ENCODE measurements at places on chromosomes 6 and 20. TPM values are rescaled to one million over a fixed set of nuclear protein-coding genes. Genes with fewer than 3 reads are reported as not detected.

The DDO gene
- not detected for total RNA-seq

The TRDN gene
- total RNA-seq = not detected

- no peak for DNase-seq
These were observed 499.6 kb upstream of the SULF2 start for GRCh38 chr20:48284837-48285236.

The CST7 gene
- total RNA-seq = 5.5 TPM

- DNase-seq = no peak
These were observed 56.8 kb upstream of the TULP4 start for GRCh38 chr6:158255275-158255988.

The TRAPPC3L gene
- total RNA-seq = not detected

The RAB44 gene
- 0.76 TPM for total RNA-seq

The CBLN4 gene
- total RNA-seq = under 0.01 TPM

DNA sequence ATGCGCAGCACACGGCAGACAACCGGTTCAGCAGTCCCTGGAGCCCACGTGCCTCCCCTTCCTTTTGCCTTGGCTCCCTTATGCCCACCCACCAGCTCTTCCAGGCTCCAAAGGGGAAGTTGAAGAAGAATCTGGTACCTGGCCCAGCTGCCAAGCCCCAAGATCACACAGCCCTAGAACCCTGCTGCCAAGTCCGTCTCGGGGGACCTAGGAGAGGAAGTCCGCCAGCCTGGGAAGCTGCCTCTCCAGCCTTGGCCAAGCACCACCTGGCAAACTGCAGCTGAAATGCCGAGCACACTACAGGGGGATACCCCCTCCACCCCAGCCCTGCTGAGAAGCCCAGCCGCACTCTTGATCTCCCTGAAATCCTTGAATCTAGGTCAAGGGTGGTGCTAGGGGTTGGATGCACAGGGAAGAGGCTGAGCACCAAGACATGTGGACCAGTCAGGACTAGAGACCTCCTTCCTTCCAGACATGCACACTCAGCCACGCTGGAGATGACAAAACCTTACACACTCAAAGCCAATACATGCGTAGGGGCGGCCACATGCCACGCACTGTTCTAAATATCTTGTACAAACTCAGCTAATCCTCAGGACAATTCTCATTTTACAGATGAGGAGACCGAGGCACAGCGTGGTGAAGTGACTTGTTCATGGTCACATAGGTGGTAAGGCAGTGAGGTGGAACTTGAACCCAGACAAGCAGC lies 124.1 kb downstream of the PREX1 start:
- no peak for DNase-seq

- no peak for DNase-seq
These were observed 88.0 kb downstream of the FRK start for GRCh38 chr6:115972679-115973078.

The ANKRD60 gene
- not detected for total RNA-seq

GRCh38 chr20:61694682-61695081 lies 371.0 kb downstream of the TAF4 start:
- no peak for DNase-seq

The KPNA5 gene
- 2.2 TPM for total RNA-seq

DNA sequence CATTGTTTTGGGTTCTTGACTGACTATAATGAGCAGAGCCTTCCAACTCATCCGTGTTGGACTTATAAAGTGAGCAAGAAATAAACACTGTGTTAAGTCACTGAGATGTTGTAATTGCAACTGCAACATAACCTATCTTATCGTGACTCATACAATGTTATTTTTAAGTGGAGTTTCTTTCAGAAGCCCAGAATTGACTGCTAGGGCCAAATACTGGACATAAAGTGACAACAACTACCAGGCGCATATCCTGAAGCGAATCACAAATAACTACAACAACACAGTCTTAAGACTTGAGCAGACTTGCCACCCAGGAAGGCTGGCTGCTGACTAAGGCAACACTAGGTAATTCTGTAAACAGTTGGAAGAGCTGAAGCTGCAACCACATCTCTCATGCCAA lies 326.6 kb downstream of the COL12A1 start:
- DNase-seq = no peak

DNA sequence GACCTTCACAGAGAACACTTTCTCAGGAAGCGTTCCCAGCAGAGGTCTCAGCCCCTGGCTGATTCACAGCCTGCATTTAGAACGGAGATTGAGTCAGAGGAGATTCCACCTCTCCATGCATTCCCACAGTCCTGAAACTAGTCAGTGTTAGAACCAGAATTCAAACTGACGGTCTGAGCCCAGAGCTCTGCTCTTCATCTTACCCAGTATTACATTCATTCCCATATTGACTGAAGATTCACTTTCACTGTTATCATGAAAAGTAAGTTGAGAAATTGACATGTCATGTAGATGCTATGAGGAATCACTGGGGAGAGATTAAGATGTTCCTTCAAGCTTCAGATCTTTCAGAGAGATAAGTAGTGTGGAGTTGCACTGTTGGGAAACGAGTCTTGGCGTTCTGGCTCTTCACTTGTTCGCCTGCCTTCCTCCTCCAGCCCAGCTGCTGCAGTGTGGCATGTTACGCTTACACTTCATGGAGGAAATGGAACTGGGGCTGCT lies 28.3 kb downstream of the MAS1 start:
- DNase-seq = no peak

The UNC5CL gene
- total RNA-seq = 1.2 TPM

GRCh38 chr6:8948733-8949132 lies 513.4 kb upstream of the SLC35B3 start:
- DNase-seq = no peak

GRCh38 chr6:101439790-101440189 lies 46.3 kb downstream of the GRIK2 start:
- no peak for DNase-seq

- DNase-seq = no peak
These were observed 1054.3 kb downstream of the EPHA7 start for GRCh38 chr6:92364948-92365541.

DNA sequence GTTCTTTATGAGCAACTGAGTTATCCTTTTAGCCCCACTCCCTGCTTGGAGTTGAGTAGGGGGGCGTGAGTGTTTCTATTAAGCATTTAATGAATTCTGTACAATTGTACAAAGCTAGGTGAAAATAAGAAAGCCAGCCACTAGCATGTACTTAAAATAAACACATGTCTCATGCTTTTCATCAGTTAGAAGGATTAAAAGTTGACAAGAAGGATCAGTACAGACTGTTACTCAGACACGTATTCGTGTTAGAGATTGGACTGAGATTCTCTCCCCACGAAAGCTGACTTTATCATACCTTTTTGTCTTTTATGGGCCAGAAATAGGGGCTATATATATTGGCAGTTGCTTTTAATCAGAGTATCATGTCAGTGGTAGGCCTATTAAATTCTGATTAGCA lies 1.7 kb downstream of the HSF2 start:
- no peak for DNase-seq

- no peak for DNase-seq
These were observed 76.1 kb upstream of the TFAP2D start for GRCh38 chr6:50637267-50637666.

GRCh38 chr20:16143596-16143995 lies 429.7 kb downstream of the KIF16B start:
- no peak for DNase-seq

The SLC17A2 gene
- total RNA-seq = not detected

The TFAP2C gene
- total RNA-seq = 29.6 TPM

DNA sequence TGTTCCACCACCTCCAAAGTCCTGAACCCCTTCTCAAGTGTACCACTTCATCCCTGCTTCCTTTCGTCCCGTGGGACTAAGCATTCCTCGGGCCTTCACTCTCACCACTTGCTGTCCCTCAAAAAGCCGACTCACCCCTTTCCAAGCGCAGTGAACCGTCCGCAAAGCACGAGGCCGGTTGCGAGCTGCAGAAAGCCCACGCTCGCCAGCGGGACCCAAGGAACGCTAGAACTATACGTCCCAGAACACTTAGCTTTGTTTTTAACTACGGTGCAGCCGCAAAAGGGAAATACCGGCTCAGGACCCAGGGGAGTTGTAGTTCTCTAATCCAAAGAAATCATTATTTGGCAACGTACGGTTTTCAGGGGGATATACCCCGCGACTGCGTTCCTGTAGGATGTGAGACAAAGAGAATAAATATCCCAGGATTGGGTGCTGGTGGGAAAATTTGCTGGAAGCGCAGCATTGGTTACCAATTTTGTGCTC lies 416 bp upstream of the POLR1H start:
- DNase-seq = no peak

DNA sequence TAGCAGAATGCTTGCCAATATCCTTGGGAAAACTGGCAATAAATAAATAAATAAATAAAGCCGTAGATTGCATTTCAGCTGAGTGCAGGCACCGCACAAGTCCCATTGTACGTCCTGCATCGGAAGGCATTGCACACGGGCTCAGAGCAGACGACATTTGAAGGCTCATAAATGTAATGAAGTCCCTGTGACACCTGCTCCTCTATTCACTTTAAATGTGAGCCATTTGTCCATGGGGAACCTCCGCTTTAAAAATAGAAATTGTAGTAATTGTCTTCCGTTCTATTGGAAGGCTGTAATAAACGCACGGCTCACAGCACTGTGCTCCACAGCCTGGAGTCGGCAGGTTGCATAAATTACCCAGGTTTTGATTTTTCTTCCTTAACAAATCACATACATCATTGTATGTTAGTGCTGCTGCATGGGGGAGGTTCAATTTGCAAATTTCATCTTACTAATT lies 32.6 kb downstream of the MYT1 start:
- DNase-seq = no peak

- DNase-seq = no peak
These were observed 54.1 kb downstream of the RBM38 start for GRCh38 chr20:57445298-57445697.

The PACSIN1 gene
- total RNA-seq = not detected

- no peak for DNase-seq
These were observed 334.5 kb upstream of the NT5E start for GRCh38 chr6:85115376-85115775.

DNA sequence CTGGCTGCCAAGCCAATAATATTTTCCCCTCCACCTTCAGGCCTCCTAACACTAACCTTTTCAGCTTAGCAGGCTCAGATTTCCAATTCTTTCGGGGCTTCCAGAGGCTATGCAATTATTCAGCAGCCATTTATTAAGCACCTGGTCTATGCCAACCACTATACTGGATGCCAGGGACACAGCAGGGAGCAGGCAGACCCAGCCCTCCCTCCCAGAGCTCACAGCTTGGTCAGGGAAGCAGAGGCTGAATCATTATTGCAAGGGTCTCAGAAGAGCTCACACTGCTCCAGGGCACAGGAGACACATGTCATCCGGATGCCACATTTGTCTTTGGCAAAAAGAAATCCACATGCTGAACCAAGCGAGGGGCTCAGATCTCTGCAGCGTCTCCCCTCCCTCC lies 1.3 kb downstream of the BPIFB1 start:
- no peak for DNase-seq

The C6orf141 gene
- total RNA-seq = 13.7 TPM

The GCM1 gene
- not detected for total RNA-seq

The ZBTB2 gene
- 11.3 TPM for total RNA-seq

GRCh38 chr6:79630883-79631692 lies at the start of gene SH3BGRL2:
TSS of gene SH3BGRL2 (plus strand) at chr6:79631329. CDS start at chr6:79631462, 133 bp downstream.
- DNase-seq = no peak

DNA sequence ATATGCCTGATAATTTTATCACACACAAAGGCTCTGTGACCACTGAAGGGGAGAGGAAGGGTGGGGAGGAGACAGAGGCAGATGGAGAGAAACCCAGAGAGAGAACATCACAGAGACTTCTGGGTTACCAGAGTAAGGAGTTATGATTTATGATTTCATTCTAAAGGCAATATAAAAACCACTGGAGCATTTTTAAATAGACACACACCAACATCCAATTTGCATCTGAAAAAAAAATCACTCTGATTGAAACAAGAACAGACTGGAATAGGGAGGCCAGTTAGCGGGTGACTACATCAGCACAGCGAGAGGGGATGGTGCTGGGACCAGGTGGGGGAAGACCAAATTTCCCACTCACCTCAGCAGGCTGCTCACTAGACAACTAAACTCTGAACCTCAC lies 104.8 kb downstream of the AGPAT4 start:
- DNase-seq = no peak

DNA sequence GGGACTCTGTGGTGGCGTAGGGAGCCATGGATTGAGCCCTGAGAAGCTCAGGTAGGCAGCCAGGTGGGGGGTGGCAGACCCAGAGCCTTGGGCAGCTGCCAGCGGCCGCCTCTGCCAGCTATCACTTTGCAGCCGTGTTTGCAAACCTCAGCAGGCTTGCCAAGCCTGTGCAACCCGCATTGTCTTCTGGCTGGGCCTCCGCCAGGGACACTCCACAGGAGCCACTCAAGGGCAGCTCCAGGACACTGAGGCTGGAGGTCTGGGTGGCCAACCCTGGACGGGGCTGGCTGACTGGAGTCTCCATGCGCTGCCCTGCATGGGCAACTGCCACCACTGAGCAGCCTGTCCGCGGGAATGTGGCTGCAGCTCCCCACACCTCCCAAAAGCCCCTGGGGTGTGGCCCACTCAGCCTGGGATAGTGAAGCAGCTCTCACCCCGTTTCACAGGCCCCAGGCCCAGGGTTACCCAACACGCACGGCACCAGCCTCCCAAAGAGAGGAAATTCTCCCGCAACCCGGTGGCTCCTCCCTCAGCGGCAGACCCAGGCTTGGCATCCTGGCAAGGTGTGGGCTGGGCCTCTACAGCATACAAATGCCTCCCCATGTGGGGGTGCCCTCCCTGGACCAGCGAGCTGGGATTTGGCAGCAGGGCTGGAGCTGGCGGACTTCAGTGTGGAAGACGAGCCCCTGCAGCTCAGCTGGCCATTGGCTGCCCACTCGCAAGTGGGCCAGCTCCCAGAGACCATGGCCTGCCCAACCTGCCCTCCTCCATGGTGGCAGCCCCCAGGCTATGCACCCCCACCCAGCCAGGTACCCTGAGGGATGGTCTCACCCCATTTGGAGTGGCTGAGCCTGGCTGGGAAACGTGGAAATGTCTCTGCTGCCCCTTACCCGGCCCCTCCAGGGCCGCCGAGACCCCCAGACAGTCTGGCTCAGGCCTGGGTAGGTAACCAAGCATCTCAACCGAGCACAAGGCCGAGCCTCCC lies 2.9 kb downstream of the CHRNA4 start:
- DNase-seq = no peak

The MLN gene
- total RNA-seq = not detected

The ADIG gene
- not detected for total RNA-seq

- no peak for DNase-seq
These were observed 127.4 kb downstream of the DST start for GRCh38 chr6:56515081-56515905.

The GPX5 gene
- total RNA-seq = not detected

DNA sequence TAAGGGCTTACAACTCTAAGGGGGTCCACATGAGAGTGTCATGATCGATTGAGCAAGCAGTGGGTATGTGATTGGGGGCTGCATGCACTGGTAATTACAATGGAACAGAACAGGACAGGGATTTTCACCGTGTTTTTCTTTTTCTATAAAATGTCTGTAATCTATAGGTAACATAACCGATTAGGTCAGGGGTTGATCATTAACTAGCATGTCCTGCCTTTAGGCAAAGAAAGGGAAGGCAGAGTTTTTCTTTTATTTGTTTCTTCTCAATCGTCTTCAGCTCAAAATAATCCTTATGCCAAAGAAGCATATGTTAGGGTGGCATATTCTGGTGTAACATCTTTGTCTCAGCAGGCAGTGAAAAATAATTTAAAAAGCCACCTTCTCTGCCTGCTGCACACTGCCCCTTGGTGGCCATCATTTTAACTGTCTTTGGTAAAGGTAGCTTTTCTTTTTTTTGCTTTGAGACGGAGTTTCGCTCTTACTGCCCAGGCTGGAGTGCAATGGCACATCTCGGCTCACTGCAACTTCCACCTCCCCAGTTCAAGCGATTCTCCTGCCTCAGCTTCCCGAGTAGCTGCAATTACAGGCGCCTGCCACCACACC lies 9.7 kb upstream of the CEP43 start:
- no peak for DNase-seq
